ENCODE measurements at places on chromosomes 3 and 15.

DNA sequence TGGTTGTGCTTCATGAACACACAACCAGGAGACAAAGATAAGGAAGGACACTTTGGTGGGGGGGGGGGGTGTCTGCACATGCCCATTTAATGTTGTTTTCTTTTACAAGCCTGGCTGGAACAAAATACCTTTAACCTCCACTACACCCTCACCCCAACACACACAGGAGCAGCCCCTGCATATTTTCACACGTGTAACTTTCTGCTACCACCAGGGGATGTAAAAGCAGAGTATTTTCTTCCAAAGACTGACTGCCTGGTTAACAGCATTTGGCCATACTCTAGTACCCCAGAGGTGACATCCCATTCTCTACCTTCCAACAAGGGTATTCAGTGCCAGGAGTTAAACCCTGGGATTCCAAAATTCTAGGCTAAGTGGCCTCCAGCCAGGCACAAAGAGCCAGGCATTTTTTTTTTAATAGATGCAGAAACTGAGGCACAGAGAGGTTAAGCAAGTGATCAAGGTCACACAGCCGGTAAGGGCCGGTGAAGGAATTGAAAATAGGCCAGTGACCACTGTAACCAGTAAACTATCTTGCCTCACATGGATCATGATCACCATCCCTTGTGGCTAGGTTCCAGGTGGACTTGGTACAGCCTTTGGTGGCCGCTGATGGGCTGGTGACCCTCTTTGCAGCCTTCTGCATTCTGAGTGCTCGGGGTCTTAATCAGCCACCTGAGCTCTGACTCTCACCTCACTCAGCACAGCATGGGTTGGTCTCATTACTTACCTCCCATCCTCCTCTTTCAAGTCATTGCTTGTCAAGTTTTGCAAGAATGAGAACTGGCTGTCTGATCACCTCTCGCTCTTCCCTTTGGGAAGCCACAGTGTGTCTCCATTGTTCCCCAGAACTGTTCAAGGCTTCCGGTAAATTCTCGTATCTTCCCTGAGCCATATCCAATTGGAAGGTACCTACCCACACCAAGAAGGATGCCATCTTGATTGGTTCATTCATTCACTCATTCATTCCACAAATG is 20.4 kb downstream of the MAGI1 start:
- no peak for DNase-seq

GRCh38 chr15:99282121-99282520 is 30.8 kb downstream of the LRRC28 start:
- DNase-seq: no peak

DNA sequence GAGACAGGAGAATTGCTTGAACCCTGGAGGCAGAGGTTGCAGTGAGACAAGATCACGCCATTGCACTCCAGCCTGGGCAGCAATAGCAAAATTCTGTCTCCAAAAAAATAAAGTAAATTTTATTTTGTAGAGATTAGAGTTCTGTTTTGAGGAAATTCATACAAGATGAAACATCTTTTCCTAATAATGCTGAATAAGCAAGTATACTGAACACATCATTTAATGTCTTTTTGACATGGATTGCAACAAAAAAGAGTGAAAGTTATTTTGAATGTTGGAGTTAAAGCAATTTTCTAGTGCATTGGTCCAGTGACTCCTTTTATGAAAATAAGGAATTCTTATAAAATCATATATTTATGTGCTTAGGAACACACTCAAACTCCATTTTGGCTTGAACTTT is 20.5 kb downstream of the LCTL start:
- no peak for DNase-seq

- peak; percentile 58 for DNase-seq
Measured at GRCh38 chr15:34038871-34039789, at the start of gene AVEN. AVEN (minus strand) TSS chr15:34039204; CDS start chr15:34039046, 158 bp downstream.

Data from naive thymus-derived CD8-positive, alpha-beta T cell (primary cell).